Neural crest cell (in vitro differentiated cells): ENCODE measurements at places on chromosomes 12 and 14. TPM values are rescaled to one million over a fixed set of nuclear protein-coding genes. Genes with fewer than 3 reads are reported as not detected.

DNA sequence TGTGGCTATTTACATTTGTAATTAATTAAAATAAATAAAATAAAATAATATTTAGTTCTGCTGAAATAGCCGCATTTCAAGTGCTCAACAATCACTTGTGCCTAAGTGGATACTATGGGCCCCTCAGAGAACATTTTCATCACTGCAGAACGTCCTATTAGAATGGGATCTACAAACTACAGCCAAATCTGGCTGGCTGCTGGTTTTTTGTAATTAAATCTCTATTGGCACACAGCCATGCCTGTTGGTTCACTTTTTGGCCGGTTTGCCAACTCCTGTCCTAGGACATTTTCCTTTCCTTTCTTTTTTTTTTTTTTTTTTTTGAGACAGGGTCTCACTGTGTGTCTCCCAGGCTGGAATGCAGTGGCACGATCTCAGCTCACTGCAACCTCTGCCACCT lies 9.8 kb downstream of the CCDC63 start:
- no peak for DNase-seq

- DNase-seq, result no peak
These were observed 19.2 kb downstream of the PPTC7 start for GRCh38 chr12:110563702-110564470.

DNA sequence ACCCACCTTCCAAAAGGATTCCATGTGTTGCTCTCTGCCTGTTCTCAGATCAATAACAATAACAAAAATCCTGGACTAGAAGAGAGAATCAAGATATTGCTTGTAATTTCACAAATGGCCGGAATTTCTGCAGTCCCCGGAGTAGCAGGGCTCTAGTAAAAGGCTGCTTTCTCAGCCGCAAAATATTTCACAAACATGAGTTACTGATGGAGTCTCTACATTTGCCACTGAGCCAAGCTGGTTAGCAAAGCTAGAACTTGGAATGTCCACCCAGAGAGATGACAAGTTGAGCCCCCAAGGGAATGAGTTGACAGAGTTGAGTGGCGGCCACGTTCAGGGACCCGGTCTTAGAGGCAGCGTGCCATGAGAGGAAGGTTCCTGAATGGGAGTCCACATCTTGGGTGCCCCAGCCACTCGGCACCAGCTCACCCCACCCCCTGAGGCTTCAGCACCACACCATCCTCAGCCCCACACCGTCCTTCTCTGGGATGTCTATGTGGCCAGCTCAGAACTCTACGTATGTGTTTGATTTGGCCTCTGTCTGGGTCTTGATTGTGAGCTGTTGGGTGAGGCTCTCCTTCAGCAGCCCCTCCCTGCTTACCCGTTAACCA lies 15.9 kb downstream of the FBLN5 start:
- no peak for DNase-seq

GRCh38 chr14:98599082-98599481 lies 672.9 kb downstream of the BCL11B start:
- DNase-seq, result no peak

- no peak for DNase-seq
These were observed 262.5 kb downstream of the DPF3 start for GRCh38 chr14:72631401-72631800.

DNA sequence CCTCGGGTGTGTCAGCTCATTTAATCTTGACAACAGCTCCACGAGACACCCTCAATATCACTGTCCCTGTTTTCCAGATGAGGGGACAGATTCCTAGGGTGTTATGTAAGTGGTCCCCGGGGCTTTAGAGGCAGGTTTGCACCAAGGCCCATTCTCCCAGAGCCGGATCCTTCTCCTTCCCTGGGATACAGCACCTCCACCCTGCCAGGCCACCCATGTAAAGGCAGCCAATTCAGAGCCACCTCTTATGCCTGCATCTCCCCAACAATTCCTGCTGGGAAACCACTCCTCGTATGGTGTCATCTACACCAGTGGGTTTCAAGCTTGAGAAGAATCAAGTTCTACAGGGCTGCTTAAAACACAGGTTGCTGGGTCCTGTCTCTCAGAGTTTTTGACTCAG lies 4.1 kb upstream of the CYP46A1 start:
- DNase-seq, result no peak

DNA sequence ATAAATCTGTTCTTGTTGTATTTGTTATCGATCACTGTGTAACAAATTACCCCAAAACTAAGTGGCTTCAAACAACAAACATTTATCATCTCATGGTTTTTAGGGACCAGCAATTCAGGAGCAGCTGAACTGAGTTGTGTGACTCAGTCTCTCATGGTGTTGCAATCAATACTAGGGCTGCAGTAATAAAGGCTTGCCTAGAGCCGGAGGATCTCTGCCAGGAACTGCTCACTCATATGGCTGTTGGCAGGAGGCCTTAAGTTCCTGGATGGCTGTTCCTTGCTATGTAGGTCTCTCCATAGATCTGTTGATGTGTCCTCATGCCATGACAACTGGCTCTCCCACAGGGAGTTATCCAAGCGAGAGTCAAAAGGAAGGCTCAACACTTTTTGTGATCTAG lies 3.8 kb upstream of the PSMC6 start:
- no peak for DNase-seq

GRCh38 chr14:93645200-93645599 lies 143.1 kb downstream of the PRIMA1 start:
- DNase-seq, result no peak

DNA sequence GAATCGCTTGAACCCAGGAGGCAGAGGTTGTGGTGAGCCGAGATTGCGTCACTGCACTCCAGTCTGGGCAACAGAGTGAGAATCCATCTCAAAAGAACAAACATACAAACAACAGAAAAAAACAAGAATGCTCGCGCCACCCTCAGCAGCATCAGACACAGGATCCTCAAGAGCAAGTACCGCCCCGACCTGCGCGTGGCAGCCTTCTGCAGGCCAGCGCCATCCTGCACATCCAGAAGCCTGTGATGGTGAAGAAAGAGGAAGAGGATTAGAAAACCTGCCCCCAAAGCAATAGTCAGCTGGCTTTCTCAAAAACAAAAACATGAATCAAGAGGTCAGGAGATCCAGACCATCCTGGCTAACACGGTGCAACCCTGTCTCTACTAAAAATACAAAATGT lies 30.0 kb upstream of the EID3 start:
- no peak for DNase-seq

DNA sequence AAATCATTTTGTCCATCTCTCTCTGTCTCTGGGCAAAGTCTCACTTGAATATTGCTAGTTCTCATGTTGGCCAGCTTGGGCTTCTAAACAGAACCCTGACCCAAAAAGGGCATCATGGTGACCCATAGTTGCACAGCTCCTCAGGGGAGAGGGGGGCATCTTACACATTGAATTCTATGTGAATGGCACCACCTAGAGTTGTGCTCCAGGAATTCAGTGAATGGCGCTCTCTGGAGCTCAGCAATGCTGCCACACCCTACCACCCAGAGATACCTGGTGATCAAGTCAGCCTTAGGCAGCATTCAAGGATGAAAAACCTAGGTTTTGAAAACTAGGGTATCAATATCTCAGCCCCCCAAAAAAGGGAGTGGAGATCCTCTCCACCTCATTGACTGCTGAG lies 50.6 kb downstream of the SMUG1 start:
- DNase-seq, result no peak

DNA sequence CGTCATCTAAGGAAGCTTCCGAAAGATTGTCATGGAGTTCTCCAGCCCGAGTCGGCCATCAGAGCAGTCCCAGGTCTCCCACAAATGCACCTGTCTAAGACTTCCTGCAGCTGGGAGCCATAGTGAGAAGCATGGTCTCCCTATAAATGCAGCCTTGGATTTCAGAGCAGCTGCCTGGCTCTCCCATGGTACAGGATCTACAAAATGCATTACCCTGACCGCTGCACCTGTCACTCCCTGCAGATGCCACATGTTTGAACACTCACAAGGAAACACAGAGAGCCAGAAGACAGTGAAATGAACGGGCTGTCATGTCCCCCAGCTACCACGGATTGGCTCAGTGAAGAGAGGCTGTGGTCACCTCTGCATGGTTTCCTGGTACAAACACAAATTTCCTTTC lies 702.7 kb downstream of the MED13L start:
- DNase-seq, result no peak

DNA sequence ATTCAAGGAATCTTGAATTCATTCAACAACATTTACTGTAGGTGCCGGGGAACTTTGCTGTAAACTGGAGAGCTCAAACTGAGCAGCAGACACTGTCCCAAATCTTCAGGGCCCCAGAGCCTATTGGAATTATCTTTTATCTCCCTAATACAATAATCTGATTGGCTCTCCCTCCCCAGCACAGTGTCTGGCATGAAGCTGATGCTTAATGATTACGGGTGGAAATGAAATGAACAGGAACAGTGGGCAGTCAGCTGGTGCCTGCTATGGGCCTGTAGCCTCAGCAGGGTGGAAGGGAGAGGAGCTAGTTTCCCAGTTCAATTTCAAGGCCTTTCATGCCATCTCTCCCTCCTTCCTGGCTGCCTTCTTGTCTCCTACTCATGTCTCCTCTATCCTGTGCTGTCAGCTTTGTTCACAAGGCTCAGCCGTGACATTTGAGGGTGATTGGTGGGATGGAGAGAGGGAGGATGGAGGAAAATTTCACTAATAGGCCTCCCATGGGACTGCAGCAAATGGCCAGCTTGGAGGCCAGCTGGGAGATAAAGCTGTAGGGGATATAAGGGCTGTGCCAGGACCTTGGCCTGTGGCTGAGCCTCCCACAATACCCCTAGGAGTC lies 4.3 kb upstream of the RAPGEF3 start:
- DNase-seq, result no peak

NFE2 gene
- total RNA-seq, result 0.32 TPM in 1 of 2 replicates, not detected in the other
